ENCODE measurements at places on chromosomes 12 and 14. TPM values are rescaled to one million over a fixed set of nuclear protein-coding genes. Genes with fewer than 3 reads are reported as not detected.

- no peak for DNase-seq
Observed at GRCh38 chr14:48275301-48275700, 599.9 kb upstream of the MDGA2 start.

Gene SPTB
- total RNA-seq: not detected

GRCh38 chr12:47837190-47838171 is 17.8 kb upstream of the HDAC7 start:
- DNase-seq: peak; percentile 74

DNA sequence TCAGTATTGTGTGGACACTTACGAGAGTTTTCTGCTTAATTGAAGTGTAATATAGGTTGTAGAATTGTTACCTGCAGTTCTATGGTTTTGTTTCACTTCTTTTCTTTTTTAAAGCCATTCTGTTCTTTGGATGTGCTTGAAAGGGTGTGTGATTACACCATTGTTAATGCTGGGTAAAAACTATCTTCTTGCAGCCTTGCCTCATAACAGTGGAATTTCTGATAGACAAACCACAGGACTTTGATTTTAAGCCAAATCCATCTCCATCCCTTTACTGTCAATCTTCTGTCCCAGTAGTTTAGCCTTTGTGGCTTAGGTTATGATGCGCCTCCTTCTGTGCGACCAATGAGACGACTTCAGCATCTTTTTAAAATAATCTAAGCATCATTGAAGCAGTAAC is 182.3 kb downstream of the PELI2 start:
- DNase-seq: no peak

- no peak for DNase-seq
Observed at GRCh38 chr14:69244946-69245345, 15.0 kb upstream of the GALNT16 start.

GRCh38 chr12:72089678-72090077 is 151.0 kb downstream of the TPH2 start:
- DNase-seq: no peak
